Caudate nucleus (tissue), 63 donors: ENCODE measurements at places on chromosomes 16 and 17.

DNA sequence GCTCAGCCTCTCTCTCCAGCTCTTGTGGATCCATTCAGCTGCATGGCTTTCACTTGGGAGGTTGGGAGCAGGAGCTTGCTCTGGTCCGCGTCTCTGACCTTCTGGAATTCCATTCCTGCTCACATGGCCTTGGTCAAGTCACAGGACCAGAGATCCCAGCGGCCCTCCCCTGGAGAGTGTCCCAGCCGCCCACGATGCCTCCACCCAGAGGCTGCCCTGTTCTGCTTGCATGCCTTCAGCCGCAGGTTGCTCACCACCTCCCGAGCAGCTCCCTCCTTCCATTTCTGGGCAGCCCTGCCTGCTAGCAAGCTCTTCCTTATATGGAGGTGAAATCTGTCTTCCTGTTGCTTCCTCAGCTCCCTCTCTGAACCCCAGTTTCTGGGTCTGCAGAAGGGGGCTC, 32.6 kb downstream of the RAI1 start:
- no peak for DNase-seq

DNA sequence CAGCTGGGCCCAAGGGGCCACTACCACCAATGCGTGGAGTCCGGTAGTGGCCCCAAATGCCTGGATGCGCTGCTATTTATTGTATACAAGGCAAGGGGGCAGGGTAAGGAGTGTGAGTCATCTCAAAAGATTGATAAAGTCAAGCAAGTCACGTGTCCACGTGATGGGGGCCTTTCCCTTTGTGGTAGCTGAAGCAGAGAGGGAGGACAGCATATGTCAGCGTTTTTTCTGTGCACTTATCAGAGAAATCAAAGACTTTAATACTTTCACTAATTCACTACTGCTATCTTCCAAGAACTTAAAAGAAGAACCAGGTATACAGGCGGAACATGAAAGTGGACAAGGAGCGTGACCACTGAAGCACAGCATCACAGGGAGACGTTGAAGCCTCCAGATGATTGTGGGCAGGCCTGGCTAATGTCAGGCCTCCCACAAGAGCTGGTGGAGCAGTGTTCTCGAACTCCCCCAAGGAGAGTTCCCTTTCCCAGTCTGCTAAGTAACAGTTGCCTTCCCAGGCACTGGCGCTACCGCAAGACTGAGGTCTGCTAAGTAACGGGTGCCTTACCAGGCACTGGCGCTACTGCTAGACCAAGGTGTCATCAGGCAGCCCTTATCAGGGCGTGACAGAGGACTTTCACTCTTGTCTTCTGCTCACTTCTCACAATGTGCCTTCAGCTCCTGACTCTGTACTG, 10.8 kb upstream of the ASB16 start:
- DNase-seq = no peak

DNA sequence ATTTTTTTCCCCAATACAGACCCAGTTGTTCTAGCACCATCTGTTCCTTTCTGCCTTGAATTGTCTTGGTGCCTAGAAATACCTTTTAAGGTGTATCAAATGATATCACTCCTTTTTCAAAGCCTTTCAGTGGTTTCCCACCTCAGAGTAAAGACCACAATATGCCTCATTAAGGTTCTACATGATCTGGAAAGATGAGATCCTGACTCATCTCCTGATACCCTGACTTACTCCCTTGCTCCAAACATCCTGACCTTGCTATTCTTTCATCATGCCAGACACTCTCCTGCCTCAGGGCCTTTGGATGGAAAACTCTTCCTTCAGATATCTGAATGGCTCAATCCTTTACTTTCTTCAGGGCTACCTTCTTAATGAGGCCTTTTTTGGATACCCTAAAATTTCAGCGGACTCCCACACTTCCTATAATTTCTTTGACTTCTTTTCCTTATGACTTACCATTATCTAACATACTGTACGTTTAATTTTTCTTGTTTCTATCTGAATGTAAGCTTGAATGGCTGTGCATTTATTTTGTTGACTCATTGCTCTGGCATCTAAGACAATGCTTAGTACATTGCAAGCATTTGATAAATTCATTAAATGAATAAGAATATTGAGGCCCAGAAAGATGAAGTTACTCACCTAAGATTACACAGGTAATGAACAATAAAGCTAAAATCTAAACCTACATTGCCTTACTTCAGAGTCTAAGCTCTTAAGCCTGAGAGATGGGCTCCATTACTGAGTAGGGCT, 19.2 kb downstream of the FLOT2 start:
- DNase-seq = no peak

- no peak for DNase-seq
Observed at GRCh38 chr17:82231562-82232321, 2.9 kb downstream of the SLC16A3 start.

DNA sequence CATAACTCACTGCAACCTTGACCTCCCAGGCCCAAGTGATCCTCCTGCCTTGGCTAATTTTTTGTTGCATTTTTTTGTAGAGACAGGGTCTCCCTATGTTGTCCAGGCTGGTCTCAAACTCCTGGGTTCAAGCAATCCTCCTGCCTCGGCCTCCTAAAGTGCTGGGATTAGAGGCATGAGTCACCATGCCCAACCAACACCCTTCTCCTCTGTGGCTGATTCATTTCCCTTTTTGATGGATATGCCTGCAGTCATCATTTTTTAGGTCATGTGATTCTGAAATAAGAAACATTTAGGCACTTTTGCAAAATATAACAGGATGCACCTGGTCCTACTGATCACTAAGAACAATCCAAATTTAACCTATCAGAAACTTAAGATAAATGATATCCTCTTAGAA, 44.0 kb upstream of the YPEL2 start:
- DNase-seq = no peak

GRCh38 chr17:55895112-55895759, 144.4 kb downstream of the PCTP start:
- DNase-seq = no peak

DNA sequence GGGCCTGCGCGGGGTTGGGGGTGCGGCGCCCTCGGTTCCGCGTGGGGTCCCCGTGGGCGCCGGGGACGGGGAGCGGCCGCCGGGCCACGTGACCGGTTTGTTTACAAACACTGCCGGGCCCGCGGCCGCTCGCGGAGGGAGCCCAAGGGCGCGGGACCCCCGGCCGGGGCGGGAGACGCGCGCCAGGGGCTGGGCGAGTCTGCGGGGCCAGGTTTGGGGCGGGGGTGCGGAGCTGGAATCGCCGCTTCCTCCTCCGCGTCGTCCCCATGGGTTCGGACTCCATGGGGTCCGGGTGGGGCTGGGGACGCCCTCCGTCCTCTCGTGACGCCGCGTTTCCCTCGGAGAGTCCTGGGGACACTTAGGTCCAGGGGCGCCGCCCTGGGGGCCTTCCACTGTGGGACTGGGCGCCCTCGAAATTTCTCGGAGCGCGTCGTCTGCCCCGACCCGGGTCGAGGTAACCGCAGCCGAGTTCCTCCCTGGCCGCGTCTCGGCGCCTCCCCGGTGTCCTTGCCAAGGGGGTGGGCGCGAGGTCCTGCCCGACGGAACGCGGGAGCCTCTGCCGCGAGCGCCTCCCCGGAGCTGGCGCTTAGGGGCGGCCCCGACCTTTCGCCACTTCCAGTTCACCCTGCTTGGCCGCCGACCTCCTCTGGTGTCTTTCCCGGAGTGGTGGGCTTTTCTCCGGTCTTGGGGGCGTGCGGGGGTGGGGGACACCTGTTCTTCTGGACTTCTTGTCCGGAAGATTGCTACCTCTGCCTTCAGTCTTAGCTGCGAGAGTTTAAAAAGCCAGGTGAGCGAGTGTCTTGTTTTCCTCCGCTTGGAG, 684 bp downstream of the YPEL2 start:
- DNase-seq = no peak

- no peak for DNase-seq
Observed at GRCh38 chr17:62098623-62099231, 33.6 kb upstream of the MED13 start.

DNA sequence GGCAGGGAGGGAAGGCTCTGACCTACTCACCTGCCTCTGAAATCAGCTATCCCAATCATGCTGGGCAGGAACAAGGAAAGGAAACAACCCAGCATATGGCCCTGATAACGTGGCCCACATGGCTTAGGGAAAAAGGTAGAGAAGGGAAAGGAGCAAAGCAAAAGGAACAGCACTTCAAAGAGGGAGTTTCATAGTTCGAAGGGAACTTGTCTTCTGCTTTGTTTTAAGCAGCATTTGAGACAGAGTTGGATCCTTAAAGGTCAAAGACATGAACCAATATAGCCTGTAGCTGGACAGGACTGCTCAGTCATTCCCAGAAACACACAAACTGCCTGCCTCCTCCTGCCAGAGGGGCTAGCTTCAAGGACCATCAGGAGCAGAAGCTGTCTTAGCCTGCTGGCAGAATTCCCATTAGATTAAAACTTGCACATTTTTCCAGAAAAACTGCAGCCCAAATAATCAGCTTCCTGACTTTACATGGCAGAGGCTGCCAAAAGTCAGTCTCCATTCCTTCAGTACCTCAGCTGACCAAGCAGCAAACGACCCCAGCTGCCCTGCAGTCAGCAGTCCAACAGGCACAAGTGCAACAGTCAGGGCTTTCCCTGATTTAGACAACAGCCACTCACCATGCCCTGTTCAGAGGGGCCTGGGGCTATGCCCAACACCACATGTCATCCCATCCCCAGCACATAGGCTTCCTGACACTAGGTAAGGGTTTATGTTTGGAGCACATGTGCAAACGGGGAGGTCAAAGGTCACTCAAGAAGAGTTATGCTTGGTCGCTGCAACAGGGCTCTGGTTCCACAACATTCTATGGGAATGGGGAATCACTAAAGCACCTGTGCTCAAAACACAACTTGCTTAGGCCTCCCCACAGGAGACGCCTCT, 32.5 kb downstream of the RANBP10 start:
- no peak for DNase-seq

DNA sequence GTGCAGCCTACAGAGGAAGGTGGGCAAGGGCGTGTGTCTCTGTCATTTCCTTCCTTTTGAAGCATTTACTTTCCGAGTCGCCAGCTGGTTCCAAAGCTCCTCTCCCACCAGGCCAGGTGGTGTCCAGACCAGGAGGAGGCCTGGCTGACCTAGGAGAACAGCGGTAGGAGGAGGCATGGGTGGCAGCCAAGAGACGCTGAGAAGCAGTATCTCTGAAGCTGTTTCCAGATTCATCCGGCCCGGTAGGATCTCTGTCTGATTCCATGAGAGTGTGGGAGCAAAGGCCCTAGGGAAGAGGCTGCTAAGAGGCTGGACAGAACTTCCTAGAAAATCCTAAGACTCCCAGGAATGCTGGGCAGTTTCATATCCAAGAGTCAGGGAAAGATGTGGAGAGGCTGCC, 20.3 kb downstream of the MEOX1 start:
- no peak for DNase-seq

GRCh38 chr16:77385481-77385880, 49.4 kb downstream of the ADAMTS18 start:
- no peak for DNase-seq

DNA sequence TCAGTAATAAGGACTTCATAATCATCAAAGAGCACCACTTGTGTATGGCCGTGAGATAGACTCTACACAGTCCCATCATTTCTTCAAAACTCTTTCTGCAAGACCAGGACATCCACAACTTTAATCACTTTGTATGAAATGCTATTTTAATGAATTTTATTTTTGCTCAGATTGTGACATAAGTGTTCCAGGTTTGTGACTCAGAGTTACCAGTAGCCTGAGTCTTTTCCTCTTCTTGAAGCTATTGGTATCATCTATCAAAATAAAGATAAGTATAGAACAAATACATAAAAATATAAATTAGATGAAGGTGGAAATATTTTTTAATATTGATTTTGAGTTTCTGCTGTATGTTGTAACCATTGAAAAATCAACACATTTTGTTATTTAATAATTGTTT, 16.6 kb upstream of the VWA3A start:
- no peak for DNase-seq

GRCh38 chr16:116015-116414, 22.5 kb downstream of the NPRL3 start:
- DNase-seq = no peak

GRCh38 chr16:11980136-11980844, 3.8 kb downstream of the SNX29 start:
- DNase-seq = no peak

GRCh38 chr17:27379888-27380533, 76.2 kb upstream of the KSR1 start:
- DNase-seq = peak; percentile 62

- no peak for DNase-seq
Observed at GRCh38 chr17:6756425-6757031, 682 bp downstream of the XAF1 start.

DNA sequence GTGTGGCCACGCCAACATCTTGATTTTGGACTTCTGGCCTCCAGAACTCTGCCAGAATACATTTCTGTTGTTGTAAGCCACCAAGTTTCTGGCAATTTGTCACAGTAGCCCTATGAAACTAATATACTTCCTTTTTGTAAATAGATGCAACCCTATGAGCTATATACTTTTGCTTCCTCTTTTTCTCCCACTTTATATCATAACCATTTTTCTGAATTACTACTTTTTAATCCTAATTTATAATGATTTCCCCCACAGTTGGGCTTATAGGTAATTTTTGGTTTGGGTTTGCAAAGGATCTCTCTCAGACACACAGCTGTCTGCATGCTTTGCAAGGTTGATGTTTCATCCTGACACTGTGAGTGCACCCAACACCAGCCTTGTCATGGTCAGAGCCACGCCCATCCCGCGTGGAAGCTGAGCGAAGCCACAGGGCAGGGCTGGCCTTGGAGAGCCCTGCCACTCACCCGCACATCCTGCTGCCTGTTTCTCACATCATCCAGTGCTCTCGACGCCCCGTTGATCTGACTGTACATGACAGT, 5.8 kb downstream of the TRIM25 start:
- DNase-seq = no peak

DNA sequence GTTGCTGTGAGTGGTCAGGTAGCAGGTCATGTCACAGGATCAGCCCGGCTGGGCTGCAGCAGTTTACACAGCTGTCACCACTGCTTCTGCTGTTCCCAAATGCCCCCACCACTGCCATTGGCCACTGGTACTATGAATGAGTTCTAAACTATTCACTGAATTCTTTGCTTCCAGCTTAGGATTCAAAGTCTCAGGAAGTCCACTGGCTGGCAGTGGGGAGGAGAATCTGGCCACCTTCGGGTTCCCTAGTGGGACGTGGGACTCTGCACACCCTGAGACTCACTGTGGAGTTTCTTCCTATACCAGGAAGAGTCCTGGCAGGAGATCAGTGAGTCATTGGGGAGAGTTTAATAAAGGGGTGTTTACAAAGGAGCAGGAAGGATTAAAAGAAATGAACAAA, 6.9 kb downstream of the MT1X start:
- DNase-seq = no peak

DNA sequence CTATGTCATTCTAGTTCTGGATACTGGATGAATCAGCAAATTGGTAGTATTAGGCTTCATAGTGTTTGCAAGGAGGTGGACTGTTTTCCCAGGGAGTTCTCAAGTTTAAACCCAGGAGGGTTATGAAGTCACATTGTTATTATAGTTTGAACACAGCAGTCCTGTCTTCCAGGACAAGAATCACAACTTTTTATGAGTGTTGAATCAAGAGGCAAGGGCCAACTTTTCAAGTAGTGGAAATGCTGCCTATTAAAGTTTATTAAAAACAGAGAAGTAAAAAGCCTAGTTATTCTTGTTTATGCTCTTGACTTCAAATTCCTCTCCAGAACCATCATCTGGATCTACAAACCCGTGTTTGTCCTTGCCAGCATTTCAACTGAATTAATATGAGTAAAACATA, 86.3 kb upstream of the GOT2 start:
- no peak for DNase-seq

GRCh38 chr16:17802571-17802970, 331.8 kb upstream of the XYLT1 start:
- no peak for DNase-seq
